Cortex of kidney (tissue), 1 donor: ENCODE measurements at places on chromosomes 4 and X.

DNA sequence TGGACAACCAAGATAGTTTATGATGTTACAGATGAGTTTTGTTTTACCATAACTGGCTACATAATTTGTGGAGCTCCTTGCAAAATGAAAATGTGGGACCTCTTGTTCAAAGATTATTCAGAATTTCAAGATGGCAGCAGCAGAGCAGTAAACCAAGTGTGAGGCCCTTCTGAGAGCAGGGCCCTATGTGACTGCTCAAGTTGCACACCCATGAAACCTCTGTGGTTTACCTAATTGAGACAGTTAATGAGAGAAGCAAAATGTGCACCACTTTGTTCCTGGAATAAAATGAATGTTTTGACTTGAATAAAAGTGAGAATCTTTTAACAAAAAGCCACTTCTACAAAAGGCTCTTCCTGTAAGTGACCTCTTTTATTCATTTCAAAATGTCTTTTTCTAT lies 519.2 kb downstream of the RPA4 start:
- DNase-seq = no peak

GRCh38 chr4:1562371-1562770 lies 121.7 kb downstream of the FAM53A start:
- no peak for DNase-seq

DNA sequence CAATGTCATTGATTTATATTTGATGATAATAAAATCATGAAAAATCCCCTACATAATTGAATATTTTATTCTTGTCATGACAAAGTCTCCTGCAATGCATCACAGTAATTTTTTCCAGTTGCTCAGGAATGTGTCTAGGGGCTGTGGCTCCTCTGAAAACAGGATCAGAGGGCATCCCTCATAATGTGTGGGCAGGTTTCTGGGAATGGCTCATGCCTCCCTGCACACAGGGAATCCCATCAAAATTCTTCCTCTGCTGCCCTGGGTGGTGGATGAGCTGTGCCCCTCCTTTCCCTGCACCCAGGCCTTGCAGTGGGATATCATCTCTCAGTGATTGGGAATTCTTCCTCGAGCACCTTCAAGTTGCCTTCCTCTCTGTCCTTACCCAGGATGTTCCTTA lies 20.4 kb upstream of the PUDP start:
- DNase-seq = no peak

GRCh38 chr4:40238700-40239548 lies 42.1 kb downstream of the RHOH start:
- no peak for DNase-seq

- no peak for DNase-seq
Measured at GRCh38 chr4:40438384-40439026, 103.4 kb downstream of the CHRNA9 start.

GRCh38 chr4:57154191-57154590 lies 44.0 kb upstream of the IGFBP7 start:
- no peak for DNase-seq

DNA sequence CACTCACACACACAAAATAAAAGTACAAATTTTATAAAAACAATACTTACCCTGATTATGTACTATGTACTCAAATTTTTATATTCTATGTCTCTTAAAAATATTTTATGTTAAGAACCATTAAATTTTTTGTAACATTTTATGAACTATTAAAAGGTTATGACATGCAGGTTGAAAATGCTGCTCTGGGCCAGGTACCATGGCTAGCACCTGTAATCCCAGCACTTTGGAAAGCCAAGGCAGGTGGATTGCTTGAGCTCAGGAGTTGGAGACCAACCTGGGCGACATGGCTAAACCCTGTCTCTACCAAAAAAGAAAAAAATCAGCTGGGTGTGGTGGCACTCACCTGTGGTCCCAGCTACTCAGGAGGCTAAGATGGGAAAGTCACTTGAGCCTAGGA lies 29.4 kb upstream of the SPINK2 start:
- no peak for DNase-seq

DNA sequence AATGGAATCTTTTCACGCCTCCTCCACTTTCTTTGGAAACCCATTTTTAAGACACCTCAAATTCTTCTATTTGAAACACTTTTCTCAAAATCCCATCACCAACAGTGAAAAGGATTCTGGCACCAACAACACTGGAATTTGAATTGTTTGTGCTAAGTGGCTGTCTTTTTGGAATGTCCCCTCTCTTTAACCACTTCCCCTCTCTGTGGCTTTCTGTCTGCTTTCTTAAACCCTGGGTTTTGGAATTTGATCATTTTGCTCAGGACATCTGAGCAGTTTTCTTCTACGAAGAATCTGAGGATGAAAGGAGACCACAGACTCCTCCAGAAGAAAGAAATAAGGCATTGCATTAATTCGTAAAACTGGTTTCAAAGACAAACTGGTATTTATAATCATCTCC lies 89.0 kb downstream of the MXRA5 start:
- DNase-seq = no peak

DNA sequence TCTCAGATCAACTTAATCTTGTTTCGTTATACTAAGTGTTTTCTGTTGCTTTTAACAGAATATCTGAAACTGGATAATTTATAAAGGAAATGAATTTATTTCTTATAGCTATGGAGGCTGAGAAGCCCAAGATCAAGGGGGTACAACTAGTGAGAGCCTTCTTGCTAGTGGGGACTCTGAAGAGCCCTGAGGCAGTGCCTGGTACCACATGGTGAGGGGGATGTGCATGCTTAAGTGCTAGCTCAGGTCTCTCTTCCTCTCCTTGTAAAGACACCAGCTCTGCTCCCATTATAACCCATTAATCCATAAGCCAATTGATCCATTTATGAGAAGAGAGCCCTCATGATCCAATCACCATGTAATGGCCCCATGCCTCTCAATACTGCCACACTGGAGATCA lies 17.9 kb downstream of the COX18 start:
- no peak for DNase-seq

GRCh38 chr4:7596918-7597606 lies 162.3 kb upstream of the PSAPL1 start:
- no peak for DNase-seq

DNA sequence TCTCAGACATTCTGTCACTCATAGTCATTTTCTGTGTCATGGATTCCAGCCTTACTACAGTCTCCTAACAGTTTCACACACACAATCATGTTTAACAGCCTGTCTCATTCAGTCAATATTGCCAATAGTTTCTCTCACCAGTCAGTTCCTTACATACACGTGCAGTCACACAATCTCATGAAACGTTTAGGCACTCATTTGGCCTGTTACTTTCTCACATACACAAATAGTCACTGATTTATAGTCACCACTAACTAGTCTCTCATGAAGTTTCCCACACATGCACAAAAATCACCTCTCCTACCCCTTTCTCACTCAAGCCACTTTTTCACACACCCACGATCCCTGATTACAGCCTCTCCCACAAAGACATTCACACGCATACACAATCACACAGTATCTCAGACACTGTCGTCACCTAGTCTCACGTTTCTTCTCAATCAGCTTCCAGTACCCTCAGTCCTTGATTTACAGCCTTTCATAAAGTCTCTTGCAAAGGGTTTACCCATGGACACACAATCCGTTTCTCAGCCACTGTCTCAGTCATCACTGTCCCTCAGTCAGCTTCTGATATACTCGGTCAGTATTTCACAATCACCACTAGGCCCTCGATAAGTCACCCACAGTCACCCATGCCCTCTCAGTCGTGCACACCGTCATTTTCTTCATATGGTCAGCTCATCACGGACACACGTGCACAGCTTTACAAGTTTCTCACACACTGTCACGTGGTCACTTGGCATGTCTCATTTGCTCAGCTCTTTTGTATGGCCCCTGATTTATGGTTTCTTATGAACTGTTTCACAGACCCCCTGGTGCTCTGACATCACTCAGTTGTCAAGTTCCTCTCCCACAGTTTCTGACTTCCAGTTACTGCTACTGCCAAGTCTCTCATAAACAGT lies 4.2 kb upstream of the CFP start:
- DNase-seq = no peak

DNA sequence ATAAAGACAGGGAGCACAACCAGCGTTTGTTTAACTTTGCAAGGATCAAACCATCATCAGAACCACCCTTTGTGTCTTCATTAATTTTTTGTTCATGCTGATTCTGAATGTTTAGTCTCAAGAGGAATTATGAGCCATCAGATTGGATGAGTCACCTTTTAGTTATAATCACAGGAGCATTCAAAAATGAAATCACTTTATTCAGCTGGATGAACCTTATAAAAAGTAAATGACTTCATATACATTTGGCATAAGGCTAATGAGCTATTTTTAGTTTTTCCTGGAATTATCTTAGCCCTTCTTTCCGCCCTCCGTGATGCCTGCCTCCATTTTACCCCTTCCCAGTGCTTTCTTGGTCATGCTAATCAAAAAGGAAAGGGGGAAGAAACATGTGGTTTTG lies 103.6 kb downstream of the SORBS2 start:
- no peak for DNase-seq

GRCh38 chr4:151527699-151528098 lies 118.7 kb downstream of the FHIP1A start:
- no peak for DNase-seq

GRCh38 chr4:78880874-78881492 lies 58.3 kb downstream of the PAQR3 start:
- no peak for DNase-seq

GRCh38 chrX:97685753-97686152 lies 802.0 kb downstream of the RPA4 start:
- DNase-seq = no peak

GRCh38 chrX:153525451-153525850 lies 8.0 kb downstream of the ATP2B3 start:
- DNase-seq = no peak

- no peak for DNase-seq
Measured at GRCh38 chr4:52883183-52883621, 21.1 kb downstream of the RASL11B start.

- no peak for DNase-seq
Measured at GRCh38 chrX:106707771-106708454, 18.6 kb upstream of the RNF128 start.

DNA sequence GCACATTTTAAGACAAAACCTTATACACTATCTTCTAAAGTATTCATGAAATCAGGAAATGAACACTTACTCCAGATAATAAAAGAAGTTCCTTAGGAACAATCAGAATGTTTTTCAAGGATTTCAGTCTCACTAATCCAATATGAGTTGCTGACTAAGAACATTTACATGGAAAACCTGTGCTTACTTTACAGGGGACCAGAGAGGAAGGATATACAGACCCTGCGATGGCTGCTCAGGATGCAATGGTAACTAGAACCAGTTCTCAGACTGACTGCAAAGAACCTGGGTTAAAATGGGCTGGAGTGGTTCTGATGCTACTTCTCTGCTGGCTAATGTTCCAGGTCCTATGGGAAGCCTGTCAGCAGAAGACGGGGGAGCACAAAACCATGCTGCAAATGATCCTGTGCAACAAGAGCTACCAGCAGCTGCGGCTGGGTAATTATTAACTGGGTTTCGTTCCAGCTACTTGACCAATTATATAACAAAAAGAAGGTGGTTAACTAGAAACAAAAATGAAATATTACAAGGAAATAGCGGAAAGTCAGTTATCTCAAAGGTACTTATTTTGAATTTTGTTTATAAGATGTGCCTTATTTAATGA lies 85.3 kb downstream of the ANXA10 start:
- no peak for DNase-seq

- no peak for DNase-seq
Measured at GRCh38 chr4:145153181-145153903, 27.0 kb downstream of the OTUD4 start.

- no peak for DNase-seq
Measured at GRCh38 chr4:102843938-102844337, 16.6 kb upstream of the UBE2D3 start.

- no peak for DNase-seq
Measured at GRCh38 chrX:10667143-10667542, 46.8 kb upstream of the MID1 start.

GRCh38 chrX:129961180-129962083 lies 21.0 kb upstream of the BCORL1 start:
- no peak for DNase-seq

DNA sequence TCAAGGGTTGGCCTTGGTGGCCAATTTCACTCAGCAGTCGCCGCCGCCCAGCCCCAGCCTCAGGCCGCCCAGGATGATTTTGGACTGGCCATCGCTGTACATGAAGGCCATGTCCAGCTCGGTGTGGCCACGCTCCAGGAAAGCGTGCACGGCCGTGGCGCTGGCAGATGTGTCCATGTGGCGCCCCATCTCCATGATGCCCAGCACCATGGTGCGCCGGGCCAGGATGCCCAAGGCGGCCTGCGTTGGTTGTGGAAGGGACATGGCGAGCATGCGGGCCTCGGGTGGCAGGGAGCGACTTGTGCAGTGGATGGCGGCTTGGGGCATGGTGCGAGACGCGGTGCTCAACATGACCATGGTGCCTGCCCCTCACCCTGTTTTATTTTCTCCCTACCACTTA lies 55.4 kb downstream of the ZCCHC12 start:
- DNase-seq = no peak

DNA sequence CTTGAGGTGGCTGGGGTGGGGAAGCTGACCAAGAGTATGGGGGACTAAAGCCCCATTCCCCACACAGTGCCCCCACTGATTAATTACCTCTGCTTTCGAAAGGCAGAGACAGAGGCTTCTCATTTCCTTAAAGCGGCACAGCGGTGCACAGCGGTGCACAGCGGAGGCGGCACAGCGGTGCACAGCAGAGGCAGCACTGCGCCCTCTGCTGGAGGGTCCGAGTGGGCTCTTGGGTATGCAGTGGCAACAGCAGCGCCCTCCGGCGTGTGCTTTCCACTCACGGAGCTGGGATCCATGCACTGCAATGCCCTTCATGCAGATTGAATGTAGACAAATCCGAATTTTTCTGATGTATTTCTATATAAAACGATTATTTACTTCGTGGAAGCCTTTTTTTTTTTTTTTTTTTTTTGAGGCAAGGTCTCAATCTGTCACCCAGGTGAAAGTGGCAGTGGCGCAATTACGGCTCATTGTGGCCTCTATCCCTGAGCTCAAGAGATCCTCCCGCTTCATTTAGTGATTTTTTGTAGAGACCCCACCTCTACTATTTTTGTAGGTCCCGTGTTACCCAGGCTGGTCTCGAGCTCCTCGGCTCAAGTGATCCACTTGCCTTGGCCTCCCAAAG lies 19.7 kb upstream of the PRPS2 start:
- DNase-seq = no peak
